Sigmoid colon (tissue), 7 donors: ENCODE measurements at places on chromosomes 12 and 14. TPM values are rescaled to one million over a fixed set of nuclear protein-coding genes. Genes with fewer than 3 reads are reported as not detected.

The SERPINA10 gene
- not detected for total RNA-seq

The MMP19 gene
- total RNA-seq = 18.0 TPM

The ZC3H10 gene
- total RNA-seq = 3.9 TPM

The LRRC43 gene
- total RNA-seq = 0.54 TPM

The ANO2 gene
- total RNA-seq = 1.4 TPM

The MUCL1 gene
- not detected for total RNA-seq

The ENDOU gene
- 1.6 TPM for total RNA-seq

The MFAP5 gene
- total RNA-seq = 297 TPM

The EXOC3L4 gene
- 0.36 TPM for total RNA-seq

The ARHGEF40 gene
- 15.0 TPM for total RNA-seq

The LMNTD1 gene
- total RNA-seq = 1.5 TPM

The ACRBP gene
- 1.4 TPM for total RNA-seq

The TSHR gene
- not detected for total RNA-seq

The EPYC gene
- not detected for total RNA-seq

The KCNC2 gene
- total RNA-seq = under 0.01 TPM

The NDUFA9 gene
- total RNA-seq = 41.1 TPM

The TAS2R9 gene
- total RNA-seq = not detected

The SERPINA4 gene
- total RNA-seq = not detected

The OR4Q3 gene
- not detected for total RNA-seq

The KLRG1 gene
- 2.2 TPM for total RNA-seq

The CCDC177 gene
- total RNA-seq = not detected

The POLE gene
- total RNA-seq = 35.2 TPM

The PRH1 gene
- total RNA-seq = 29.1 TPM

The RAD51B gene
- total RNA-seq = 23.7 TPM

The NOVA1 gene
- 8.7 TPM for total RNA-seq
